ENCODE measurements at places on chromosomes 5 and 9.
A peak's percentile ranks its signal among the peaks of the same experiment; 100 is the strongest.

- DNase-seq = no peak
Measured at GRCh38 chr5:96072138-96072790, 110.6 kb upstream of the ELL2 start.

GRCh38 chr9:5361326-5362010 is 21.8 kb upstream of the RLN1 start:
- no peak for DNase-seq

DNA sequence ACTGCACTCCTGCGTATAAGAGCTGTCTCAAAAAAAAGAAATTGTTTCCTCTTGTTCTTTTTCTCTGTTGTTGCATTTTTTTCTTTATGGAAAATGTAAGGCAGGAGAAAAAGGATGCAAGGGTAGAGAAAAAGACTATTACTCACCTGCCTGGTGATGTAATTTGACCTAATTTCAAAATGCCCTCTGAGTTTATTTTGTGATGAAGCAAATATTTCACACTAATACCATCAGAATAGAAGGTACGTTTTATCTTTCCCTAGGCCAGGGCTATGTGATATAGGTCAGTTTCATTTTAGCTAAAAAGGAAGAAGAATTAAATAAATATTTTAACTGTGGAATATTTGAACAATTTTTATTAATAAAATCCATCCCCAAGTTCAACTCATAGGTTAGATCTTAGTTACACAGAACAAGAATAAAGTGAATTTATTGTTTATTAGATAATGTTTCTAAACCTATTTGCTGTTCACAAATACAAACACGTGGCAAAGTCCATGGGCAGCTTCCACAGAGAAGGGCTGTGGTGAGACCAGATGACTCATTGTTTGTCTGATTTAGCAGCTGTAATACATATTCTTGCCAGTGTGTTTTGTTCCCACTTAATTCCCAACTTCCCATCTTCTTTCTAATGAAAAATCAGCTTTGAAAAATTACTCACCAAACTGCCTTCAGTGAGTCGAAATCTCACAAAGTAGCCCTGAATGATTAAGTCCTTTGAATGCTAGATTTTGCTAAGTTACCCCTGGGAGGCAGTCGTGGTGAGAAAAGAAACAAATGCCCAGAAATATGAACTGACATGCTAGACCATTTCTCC is 52.8 kb upstream of the CCDC112 start:
- no peak for DNase-seq

GRCh38 chr5:157509587-157509986 is 49.6 kb downstream of the NIPAL4 start:
- no peak for DNase-seq

GRCh38 chr9:84170521-84171141 is 169.9 kb downstream of the SLC28A3 start:
- DNase-seq = peak; percentile 84

GRCh38 chr5:95801961-95802360 is 20.6 kb downstream of the GLRX start:
- no peak for DNase-seq

DNA sequence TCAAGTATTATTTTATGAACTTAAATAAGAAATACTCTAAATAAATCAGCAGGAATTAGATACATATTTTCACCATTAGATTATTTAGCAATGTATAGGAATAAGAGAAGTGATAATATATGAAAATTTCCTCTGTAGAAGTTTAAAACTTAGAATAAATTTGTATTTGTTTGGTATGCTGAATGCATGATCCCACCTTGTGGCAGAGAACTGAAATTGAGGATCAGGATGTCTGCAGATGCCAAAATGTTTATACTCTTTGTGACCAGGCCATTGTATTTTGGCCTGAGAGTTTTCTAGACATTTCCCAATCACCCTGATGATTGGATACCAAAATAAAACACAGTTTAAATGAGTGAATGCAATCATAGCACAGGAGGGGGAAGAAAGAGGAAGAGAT is 6.3 kb downstream of the TYRP1 start:
- no peak for DNase-seq

DNA sequence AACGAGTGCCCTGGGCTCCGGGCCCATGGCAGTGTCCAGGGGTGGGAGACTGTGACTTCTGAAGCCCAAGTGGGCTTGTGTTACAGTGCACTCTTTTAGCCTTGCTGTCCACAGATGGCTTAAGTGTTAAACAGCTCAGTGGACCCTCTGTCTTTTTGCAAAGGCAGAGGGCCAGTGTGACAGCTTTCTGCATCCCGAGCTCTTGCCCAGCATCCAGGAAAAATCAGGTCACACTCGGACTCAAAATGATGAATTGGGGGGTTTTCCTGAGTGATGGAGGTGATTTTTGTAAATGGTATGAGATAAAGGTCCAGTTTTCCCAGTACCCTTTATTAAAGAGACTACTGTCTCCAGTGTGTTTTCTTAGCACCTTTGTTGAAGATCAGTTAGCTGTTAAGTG is 321.3 kb upstream of the GRAMD2B start:
- DNase-seq = no peak

GRCh38 chr5:125263356-125263755 is 516.9 kb upstream of the ZNF608 start:
- DNase-seq = no peak

GRCh38 chr5:157574456-157575380 is 857 bp downstream of the ADAM19 start:
- peak; percentile 76 for DNase-seq

DNA sequence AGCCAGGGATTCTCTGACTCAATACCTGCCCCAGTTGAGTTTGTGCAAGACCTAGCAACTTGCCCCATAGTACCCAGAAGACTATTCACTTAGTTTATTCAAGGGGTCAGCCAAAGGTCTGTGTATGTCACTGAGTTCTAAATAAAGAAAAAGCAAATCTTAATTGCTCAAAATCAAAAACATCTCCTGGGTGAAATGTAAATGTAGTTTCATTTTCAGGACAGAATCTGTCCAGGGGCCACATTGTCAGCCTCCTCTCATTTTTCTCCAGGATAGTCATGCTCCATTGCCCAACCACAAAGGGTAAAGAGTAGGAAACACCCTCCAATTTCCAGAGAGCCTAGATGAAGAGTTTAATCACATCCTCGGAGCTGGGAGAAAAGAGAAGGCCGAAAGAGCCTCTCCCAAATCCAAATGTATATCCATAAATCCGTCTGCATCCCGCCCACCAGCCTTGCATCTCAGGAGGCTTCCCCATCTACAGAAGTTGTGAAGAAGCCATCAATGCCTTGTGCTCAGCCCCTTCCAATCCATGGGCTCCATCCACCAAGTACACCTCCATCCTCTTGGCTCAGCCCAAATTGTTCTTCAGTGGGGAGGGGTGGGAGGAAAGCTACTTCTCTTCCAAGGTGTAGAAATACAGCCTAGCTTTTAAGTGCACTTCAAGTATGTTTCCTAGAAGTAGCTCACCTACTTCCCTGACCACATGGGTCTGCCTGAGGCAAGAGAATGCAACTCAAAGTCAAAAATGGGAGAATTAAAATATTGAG is 26.9 kb downstream of the ADAM19 start:
- peak; percentile 57 for DNase-seq

DNA sequence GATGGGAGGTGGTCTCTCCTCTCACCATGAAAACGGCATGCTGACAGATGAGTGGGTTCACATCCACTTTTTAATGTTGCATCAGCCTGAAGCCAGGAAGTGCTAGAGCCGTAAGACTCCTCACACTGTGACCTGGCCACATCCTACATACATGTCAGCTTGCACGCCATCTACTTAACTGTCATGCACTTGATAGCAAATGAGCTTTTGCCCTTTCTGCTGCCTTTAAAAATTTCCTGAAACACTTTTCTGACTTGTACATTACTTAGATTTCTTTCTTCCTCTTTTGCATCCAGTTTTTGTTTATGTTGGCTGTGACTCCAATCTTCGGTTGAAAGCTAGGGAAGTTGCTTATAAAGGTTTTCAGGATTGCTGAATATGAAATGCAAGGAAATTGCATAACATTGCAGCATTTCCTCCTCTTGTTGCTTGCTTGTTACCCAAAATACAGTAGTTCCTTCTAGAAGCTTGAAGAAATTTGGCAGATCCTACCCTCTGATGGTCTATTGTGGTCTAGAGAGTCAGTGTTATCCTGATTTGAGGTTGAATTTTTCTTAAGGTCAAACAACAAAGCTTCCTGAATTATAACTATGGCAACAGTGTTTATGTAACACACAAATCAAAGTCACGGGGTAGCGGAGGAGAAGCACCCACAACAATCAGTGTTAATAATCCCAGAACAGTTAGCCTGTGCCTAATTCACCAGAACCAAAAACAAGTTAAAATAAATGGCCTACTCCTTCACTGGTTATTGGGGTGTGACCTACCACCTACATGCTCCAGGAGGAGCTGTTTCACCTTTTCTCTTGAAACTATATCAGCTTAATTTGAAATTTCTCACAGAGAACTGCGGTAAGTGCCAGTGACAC is 232.5 kb downstream of the ARHGAP26 start:
- no peak for DNase-seq

GRCh38 chr5:143561219-143561618 is 157.7 kb upstream of the NR3C1 start:
- DNase-seq = no peak

GRCh38 chr5:112316006-112316405 is 103.1 kb downstream of the EPB41L4A start:
- DNase-seq = no peak

GRCh38 chr5:36744773-36745589 is 131.6 kb upstream of the NIPBL start:
- DNase-seq = peak; percentile 67

DNA sequence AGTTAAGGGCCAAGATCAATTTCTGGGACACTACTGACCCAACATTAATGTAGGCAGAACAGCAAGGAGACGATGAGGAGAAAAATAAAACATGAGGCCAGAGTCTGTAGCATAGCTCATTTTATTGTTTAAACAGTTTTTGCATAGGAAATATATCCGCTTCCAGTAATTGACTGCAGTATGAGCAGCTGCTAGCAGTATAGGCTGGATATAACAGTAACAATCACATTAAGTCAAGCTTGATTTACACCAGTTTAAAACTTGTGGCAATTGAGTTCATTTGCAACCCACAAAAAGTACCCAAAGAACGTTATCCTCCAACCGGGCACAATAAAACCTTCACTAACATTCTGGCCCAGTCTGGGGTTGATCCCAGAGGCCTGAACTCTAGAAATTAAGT is 232.2 kb downstream of the NFIB start:
- no peak for DNase-seq

DNA sequence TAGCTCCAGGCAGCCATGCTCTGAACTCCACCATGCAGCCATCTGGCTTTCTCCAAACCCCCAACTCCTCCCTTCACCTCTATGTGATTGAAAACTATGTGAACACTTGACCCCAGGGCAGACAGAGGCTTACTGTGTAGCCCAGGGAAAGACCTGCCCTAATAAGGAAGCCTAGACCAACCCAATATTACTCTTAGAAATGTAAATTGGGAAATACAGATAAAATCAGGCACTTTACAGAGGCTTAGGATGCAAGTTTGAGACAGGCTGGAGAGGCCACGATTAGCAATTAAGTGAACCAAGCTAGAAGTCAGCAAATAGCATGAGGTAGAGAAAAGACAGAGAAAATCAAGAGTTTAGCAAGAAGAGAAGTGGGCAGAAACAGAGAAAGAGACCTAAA is 141.7 kb upstream of the ABCA1 start:
- no peak for DNase-seq

GRCh38 chr9:94631599-94631998 is 7.7 kb downstream of the FBP1 start:
- DNase-seq = no peak

DNA sequence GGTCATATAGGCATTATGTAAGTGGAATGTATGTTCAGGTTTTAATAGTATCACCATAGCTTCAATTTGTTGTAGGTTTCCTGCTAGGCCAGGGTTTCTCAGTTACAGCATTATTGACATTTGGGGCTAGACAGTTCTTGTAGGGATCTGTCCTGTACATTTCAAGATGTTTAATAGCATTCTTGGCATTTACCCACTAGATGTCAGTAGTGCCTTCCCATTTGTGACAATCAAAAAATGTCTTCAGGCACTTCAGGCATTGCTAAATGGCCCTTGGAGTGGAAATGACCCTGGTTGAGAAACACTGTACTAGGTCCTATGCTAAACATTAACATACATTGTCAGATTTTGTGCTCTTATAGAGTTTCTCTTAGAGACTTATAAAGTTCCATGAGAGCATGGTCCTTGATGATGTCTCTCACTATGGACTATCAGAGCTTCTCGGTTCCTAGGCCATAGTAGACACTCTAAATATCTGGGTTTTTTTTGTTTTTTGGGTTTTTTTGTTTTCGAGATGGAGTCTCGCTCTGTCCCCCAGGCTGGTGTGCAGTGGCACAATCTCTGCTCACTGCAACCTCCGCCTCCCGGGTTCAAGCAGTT is 1.4 kb downstream of the KIF20A start:
- no peak for DNase-seq

GRCh38 chr9:88927510-88927909 is 63.8 kb upstream of the S1PR3 start:
- DNase-seq = no peak

GRCh38 chr5:139277171-139277570 is 16.4 kb upstream of the MATR3 start:
- DNase-seq = no peak

DNA sequence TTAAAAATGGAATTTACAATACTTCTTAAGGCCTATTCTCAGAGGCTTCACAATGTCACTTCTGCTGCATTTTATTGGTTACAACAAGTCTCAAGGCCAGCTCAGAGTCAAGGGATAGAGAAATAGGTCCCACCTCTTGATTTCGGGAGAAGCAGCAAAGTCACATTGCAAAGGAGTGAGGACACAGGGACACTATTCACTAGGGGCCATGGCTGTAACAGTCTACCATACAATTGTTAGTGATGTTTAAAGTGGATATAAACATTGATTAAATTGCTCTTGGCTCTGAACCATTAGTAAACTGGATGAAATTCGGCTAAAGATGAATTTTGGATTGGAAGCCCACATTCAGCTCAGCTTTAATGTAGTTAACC is 21.7 kb upstream of the CMBL start:
- DNase-seq = no peak

DNA sequence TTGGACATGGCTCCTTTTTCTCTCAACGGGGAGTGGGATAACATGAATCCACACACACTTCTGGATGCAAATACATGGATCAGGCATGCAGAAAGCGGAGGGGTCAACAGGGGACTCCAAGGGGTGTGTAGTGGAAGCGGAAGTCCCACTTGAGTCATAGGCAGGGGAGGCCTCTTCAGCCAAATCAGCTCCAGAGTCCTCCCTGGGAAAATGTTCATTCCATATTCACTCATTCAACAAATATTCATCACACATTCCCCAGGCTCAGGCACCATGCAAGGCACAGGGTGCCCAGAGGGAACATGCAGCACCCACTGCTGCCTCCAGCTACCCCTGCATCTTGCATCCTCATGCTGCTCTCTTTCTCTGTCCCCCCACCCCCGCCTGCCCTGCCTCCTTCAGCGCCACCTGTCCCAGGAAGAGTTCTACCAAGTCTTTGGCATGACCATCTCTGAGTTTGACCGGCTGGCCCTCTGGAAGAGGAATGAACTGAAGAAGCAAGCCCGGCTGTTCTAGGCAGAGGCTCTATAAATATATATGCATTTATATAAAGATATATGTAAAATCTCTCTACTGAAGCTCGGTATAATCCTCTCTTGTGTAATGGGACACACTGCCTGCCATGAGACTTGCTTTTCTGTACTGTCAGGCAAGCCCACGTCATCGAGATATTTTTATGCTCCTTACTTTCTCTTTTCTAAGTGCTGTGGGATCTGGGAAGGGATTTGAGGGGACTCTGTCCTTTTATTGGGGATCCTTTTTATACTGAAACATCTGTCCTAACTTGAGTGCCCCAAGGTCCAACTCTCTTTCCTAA is 13.6 kb upstream of the AFAP1L1 start:
- no peak for DNase-seq
